ENCODE measurements at places on chromosomes 12 and 14.

DNA sequence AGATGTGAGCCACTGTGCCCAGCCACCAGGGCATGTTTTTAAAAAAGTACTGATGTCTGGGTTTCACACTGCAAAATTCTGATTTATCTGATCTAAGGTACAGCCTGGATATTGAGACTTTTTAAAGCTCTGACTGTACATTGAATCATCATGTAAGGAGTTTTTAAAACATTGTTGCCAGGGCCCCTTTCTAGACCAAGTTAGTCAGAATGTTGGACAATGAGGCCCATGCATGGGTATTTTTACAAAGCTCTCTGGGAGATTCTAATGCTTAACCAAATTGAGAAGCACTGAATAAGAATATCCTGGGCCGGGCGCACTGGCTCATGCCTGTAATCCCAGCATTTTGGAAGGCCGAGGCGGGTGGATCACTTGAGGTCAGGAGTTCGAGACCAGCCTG is 16.7 kb downstream of the TMEM19 start:
- no peak for DNase-seq

DNA sequence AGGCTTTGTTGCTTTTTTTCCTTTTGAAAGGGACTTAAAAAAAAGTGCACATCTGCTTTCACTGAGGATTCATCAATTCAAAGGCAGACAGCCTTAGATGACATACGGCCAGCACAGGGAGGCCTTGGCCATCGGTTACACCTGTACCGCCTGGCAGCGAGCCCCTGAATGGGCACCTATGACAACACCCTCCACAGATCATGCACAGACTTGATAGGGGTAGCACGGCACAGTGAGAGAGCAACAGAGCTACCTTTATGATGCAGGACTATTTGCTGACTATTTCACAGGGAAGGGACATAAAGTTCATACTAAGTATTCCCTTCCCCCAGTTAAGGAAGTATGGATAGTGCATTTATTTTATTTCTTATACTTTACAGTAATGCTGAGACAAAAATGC is 137.9 kb upstream of the ARID2 start:
- no peak for DNase-seq

DNA sequence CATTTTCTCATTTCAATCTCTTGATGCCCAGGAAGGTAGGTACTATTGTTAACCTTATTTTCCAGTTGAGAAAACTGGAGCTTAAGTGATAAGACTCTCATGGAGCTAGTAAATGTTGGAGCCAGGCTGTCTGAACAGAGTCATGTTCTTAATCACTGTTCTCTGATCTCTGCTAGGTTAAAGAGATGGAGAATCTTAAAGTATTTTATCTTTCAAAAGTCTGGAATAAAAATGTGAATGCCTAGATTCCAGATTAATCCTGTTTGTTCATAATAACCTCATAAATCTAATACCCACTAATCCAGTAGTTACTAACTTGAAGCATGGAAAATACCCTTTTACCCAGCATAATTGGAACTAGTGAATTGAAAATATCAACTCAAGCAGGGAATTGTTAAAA is 341.0 kb upstream of the RGS6 start:
- no peak for DNase-seq

DNA sequence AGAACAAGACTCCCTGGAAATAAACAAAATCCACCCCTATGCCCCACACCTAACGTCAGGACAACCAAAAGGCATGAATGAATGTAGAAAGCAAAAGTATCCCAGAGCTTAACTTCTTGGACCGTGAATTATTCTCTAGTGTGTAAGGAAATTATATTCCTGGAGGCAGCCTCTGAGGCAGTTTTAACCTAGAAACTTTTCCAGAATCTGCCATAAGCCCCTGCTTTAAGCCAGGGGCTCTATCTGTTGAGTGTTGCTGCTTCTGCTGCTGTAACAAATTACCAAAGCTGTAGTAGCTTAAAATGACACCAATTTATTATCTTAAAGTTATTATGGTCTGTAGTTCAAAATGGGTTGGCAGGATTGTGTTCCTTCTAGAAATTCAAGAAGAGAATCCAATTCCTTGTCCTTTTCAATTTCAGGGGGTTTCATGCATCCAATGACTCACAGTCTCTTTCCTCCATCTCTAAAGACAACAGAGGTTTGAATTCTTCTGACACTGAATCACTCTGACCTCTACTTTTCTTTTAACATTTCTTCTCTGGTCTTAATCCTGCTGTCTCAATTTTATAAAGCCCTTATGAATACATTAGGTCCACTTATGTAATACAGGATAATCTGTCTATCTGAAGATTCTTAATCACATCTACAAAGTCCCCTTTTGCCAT is 242.7 kb downstream of the ATXN7L3B start:
- no peak for DNase-seq

DNA sequence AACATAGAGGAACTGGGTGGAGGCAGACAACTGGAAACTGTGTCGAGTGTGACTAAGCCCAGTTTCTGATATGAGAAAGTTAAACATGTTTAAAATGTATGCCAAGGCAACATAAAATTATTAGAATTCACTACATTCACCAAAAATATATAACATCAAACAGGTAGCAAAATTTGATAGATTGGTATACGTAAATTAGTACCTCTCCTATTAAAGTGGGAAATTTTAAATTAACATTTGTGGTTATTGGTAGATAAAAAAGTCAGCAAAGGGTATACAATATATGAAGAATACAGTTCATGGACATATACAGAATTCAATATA is 53.0 kb downstream of the CCDC91 start:
- DNase-seq = no peak

GRCh38 chr14:100620255-100621100 is 33.3 kb upstream of the BEGAIN start:
- DNase-seq = no peak

DNA sequence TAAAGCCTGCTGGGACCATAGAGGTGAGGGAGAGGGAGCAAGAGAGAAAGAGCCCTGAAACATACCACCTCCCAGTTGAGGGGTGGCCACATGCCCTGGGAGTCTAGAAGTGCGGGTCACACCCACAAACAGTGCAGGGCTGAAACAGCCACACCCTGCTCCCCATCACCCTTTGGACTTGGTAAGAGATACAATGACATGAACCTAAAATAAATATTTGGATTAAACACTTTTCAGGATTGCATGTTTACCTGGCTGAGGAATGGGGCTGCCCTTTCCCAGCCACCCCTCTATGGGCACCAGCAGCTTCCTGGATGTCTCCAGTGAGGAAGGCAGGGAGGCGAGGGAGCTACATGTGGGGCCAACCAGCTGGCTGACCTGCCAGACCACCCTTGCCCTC is 39.0 kb upstream of the TC2N start:
- no peak for DNase-seq

- DNase-seq = no peak
These were observed 166.6 kb downstream of the KTN1 start for GRCh38 chr14:55746558-55746957.

DNA sequence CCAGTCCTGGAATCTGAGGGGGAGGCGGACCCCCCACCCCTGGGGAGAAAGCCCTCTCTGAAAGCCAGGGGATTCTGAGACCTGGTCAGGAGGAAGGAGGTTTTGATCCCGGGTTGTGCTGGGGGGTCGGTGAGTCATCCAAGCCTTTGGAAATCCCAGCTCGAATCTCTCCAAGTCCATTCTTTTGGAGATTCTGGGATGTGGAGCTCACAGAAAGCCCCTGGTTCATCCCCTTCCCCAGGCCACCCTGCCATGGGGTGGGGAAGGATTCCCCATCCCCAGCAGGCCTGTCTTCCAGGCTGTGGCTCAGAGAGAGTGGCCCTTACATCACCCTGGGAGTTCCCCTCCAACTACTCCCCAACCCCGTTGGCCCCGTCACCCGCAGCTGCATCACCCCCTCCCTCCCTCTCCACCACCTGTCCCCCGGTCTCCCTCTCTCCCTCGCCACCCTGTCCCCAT is 14.3 kb downstream of the EXOC3L4 start:
- no peak for DNase-seq

- DNase-seq = no peak
These were observed 33.2 kb downstream of the CPNE8 start for GRCh38 chr12:38872156-38872555.

DNA sequence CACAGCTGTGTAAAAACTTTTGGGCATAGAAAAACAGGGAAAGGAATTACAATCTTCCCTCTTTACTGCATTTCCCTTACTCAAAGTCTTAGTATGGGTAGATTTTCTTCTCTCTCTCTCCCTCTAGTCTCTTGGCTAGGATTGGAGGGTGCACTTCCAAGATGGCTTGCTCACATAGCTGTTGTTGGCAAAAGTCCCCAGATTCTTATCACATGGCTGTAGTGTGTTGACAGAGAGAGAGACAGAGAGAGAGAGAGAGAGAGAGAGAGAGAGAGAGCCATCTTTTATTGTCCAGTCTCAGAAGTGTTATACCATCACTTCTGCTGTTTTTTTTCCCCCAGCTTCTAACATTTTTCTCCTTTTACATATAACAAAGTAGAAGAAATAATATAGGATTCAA is 6.3 kb upstream of the OR4E2 start:
- no peak for DNase-seq

Data from stimulated activated CD8-positive, alpha-beta memory T cell treated with anti-CD3 and anti-CD28 coated beads, Interleukin-7, amount 100 ng/mL, for 1 hour (primary cell).